ENCODE measurements at places on chromosomes 4 and X. TPM values are rescaled to one million over a fixed set of nuclear protein-coding genes. Genes with fewer than 3 reads are reported as not detected.

GRCh38 chrX:51804741-51805140 lies 61.5 kb downstream of the GSPT2 start:
- H3K4me1 ChIP-seq = peaks cover 3% of the 10 kb centered on the region
- H3K4me3 ChIP-seq = no peak overlapping the region
- no peaks in the 10 kb centered on the region for H3K27me3 ChIP-seq
- DNase-seq = no peak
- no peaks in the 10 kb centered on the region for H3K36me3 ChIP-seq

GRCh38 chrX:105063743-105064142 lies 156.8 kb downstream of the TEX13A start:
- no peaks in the 10 kb centered on the region for H3K27me3 ChIP-seq
- H3K27ac ChIP-seq = no peak overlapping the region
- H3K36me3 ChIP-seq = no peaks in the 10 kb centered on the region
- no peak overlapping the region for H3K4me3 ChIP-seq

DNA sequence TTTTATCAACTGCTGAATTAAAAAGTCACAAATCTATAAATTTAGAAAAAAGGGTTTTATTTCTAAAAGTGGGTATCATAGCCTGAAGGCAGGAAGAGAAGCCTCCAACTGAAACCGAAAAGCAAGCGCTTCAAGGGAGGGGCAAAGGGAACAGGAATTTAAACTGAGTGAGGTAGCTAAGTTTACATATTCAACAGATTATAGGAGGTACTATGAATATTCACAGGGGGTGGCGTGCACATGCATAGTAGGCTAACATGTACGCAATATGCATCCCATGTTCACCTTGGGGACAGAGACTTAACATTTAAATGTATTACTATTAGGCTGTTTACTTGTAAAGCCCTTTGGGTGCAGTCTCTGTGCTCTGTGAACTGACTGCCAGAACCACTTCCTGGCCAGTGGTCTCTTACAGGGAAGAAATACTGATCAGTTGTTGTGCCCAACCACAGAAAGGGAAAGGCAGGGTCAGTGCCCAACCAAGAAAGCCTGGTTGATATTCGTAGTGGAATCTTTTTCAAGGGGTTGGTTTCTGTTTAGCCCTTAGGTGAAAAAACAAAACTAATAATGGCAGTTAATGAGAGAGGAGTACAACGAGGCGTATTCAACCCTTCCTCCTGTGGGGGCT lies 168.7 kb upstream of the GALNTL6 start:
- DNase-seq = no peak
- no peaks in the 10 kb centered on the region for H3K4me1 ChIP-seq
- H3K27ac ChIP-seq = no peak overlapping the region
- no peaks in the 10 kb centered on the region for H3K36me3 ChIP-seq
- H3K27me3 ChIP-seq = no peaks in the 10 kb centered on the region

- H3K27ac ChIP-seq = no peak overlapping the region
- H3K27me3 ChIP-seq = no peaks in the 10 kb centered on the region
- no peak for DNase-seq
Measured at GRCh38 chr4:54567327-54567726, 90.4 kb upstream of the KIT start.

PABPC1L2B gene
- total RNA-seq = not detected

Data from esophagus muscularis mucosa (tissue), 4 donors.